ENCODE measurements at places on chromosomes 5 and 9.
A peak's percentile ranks its signal among the peaks of the same experiment; 100 is the strongest.

DNA sequence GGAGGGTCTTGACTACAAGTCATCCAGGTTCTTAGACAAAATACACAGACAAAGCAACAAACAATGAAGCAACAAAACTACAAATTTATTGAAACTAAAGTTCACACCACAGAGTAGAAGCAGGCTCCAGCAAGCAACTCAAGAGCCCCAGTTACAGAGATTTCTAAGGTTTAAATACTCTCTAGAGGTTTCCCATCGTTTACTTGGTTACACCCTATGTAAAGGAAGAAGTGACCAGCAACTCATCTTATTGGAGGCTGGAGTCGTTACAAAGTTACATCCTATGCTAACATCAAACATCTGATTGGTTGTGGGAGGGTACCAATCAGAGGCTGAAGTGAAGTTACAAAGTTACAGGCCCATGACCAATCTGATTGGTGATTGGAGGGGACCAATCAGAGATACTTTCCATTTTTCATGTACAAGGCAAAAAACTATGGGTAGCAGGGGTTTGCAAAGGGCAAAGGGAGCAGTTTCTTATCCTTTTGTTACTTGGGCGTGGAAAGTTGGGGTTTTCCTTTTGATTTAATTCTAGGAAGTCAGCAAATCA lies 2292.6 kb upstream of the C9orf72 start:
- DNase-seq = no peak

GRCh38 chr5:111488353-111488752 lies 24.0 kb downstream of the STARD4 start:
- no peak for DNase-seq

- DNase-seq = no peak
Measured at GRCh38 chr5:180652771-180653170, 3.4 kb upstream of the FLT4 start.

DNA sequence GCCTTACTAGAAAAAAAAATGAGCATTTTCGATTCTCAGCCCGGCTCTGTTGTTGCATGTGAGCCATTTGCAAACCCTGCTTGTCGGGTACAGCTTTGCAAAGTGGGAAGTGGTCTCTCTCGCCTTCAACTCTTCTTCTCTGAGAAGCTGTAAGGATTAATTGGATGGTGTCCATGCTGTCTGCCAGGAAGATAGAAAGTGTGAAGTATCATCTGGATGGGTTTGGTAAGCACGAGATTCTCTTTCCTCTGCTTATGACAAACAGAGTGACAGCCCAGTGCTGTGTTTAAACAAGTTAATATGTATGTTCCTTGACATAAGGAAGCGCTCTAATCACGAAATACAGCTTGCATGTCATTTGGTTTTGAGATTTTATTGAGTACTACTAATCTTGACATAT lies 109.1 kb upstream of the SPATA31D4 start:
- no peak for DNase-seq

DNA sequence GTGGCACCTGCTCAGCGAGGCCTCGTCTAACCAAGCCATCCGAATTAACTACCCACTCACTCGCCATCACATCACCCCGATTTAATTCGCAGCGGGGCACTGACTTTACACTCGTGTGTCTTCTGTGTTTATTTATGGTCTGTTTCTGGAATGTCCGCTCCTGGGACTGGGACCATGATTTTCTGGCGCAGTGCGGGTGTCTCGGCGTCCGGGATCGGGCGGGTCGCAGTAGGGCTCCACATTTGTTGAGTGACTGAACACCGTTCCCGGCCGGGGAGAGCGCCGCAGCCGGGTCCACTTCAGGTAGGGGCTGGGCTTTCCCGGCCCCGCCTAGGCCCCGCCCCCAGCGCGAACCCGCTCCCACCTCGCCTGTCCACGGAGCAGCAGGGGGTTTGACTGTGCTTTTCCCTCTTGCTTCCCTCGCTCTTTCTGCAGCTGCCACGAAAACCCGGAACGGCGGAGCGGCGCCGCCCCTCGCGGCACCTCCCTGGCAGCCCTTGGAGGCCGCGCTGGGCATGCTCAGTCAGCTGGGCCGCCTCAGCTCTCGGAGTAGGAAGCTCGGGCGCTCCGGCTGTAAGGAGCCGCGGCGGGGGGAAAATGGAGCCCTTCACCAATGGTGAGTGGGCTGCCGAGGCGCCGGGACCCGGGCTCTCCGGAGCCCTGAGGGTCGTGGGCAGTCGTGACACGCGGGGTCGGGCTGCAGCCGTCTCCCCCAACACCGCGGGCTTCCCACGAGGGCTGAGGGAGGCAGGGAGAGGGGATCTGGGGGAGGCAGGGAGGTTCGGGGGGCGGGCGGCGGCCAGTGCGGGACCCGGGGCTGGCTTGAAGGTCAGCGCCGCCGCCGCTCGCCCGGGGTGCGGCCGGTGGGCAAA lies at the start of gene LNPEP:
Gene LNPEP, plus strand, starts transcription at position 522 of the 872 bp plus-strand sequence. Its CDS starts 76 bp downstream, at position 598.
- DNase-seq = peak; percentile 90

- DNase-seq = no peak
Measured at GRCh38 chr9:127612939-127613582, 984 bp downstream of the STXBP1 start.

DNA sequence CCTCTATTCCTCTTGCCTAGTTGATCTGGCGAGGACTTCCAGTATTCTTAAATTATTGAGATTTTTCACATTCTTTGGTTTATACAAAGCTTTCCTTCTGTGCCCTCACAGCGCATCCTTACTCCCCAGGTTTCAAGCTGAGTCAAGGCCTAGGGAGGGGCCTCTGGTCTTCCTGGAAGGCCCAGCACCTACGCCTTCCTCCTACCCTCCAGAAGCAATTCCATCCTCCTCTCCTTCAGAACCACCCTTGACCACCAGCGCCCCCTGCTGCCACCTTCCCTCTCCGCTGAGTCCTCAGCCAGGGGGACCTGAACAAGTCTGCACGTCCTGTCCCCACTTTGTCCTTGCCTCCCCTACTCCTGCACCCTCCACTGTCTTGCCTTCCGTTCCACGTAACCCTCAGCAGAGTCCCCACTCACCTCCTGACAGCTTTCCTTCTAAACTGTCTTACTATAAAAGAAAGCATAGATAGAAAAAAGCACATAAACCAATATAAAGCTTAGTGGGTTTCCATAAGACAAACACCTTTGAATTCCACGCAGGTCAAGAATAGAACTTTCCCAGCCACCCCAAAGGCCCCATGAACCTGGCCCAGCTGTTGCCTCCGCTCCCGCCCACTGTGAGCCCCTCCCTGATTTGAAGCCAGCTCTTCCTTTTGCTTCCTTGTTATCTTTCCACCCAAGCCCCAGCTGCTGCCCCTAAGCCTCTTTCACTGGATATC lies 63.0 kb upstream of the CTSL start:
- DNase-seq = no peak

DNA sequence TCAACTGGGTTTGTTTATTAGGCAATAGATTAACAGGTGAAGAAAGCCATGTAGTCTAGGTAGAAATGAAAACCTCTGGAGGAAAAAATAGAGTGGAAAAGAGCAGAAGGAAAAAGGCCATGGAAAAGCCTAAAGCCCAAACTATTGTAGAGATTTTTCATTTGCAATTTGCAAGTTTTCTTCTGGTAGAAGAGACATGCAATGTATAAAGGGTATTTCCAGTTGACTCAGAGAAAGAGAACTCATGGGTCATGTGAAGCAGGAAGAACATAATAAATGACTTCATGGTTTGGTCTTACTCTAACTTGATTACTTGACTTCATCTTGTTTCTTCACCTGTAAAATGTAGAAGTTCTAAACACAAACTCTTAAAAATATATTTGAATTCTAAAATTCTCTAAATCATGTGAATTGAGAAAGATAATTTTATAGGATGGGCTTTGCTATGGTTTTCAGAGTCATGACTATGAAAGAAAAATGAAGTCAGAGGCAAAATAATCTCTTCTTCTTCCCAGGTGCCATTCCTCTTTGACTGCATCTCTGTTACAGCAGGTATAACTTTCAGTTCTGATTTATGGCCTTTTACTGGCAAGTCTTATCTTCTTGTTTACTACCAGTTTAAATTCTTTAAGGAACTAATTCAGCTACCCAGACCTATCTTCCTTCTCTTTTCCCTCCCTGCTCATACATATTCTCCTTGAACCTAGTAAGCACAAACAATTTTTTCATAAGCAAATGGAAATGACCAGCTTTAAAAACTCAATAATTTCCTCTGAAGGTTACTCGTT lies 47.7 kb upstream of the TMC1 start:
- DNase-seq = no peak

GRCh38 chr5:8598996-8599395 lies 730.0 kb downstream of the MTRR start:
- no peak for DNase-seq

GRCh38 chr5:75664979-75665378 lies 52.3 kb downstream of the POC5 start:
- DNase-seq = no peak

GRCh38 chr5:72722792-72723452 lies 93.5 kb upstream of the TNPO1 start:
- DNase-seq = no peak

DNA sequence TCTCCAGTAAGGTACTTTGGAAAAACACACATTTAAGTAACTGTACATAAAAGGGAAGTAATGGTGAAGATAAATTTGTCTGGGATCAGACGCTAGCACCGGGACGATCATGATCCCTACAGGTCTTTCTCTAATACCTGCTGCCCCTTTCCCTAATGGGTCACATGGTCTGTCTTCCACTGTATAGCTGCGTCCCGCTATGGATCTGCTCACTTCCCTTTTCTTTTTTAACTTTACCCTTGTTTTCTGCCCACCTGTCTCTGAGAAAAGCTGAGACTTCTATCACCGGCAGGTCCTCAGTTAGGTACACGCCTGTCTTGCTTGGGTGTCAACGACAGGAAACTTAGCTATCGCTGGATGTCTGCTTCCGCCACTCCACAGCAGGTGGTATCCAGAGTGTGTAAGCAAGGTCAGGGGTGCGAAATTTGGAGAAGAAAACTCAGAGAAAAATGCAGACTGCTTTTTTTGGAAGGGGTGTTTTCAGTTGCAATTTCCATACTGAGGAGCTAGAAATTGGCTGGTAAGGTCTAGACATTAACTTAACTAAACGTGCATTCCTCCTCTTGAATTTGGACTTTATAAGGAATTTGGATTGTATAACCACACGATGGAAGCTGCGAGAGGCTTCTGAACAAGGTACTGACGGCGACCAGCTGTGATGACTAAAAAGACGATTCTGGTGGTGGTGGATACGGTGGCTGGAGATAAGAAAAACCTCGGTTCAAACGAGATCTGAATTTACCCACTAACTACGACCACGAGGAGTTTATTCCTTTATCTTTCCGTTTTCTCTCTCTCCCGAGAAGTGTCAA lies 1.1 kb upstream of the ICE1 start:
- no peak for DNase-seq

DNA sequence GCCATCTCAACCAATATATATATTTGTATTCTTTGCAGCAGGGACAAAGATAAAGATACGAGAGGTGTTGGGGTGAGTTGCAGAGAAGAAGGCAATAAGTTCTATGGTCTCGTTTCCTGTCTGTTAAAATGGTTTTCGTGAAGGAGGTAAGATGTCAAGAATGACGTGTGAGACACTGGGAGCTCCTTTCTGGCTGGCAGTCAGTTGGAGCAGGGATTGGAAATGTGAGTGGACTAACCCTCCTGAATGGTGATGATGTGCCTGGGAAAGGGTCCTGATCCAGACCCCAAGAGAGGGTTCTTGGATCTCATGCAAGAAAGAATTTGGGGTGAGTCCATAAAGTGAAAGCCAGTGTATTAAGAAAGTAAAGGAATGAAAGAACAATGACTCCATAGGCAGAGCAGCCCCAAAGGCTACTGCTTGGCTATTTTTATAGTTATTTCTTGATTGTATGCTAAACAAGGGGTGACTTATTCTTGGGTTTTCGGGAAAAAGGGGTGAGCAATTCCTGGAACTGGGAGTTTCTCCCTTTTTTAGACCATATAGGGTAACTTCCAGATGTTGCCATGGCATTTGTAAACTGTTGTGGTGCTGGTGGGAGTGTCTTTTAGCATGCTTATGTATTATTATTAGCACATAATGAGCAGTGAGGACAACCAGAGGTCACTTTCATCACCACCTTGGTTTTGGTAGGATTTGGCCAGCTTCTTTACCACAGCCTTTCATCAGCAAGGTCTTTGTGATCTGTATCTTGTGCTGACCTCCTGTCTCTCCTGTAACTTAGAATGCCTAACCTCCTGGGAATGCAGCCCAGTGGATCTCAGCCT lies 53.7 kb downstream of the SPATA31C2 start:
- no peak for DNase-seq

GRCh38 chr9:127664678-127665507 lies 41.9 kb upstream of the CFAP157 start:
- DNase-seq = no peak

- DNase-seq = no peak
Measured at GRCh38 chr5:137220523-137220927, 278.6 kb downstream of the SPOCK1 start.

GRCh38 chr9:27634879-27635278 lies 61.6 kb upstream of the C9orf72 start:
- DNase-seq = no peak

DNA sequence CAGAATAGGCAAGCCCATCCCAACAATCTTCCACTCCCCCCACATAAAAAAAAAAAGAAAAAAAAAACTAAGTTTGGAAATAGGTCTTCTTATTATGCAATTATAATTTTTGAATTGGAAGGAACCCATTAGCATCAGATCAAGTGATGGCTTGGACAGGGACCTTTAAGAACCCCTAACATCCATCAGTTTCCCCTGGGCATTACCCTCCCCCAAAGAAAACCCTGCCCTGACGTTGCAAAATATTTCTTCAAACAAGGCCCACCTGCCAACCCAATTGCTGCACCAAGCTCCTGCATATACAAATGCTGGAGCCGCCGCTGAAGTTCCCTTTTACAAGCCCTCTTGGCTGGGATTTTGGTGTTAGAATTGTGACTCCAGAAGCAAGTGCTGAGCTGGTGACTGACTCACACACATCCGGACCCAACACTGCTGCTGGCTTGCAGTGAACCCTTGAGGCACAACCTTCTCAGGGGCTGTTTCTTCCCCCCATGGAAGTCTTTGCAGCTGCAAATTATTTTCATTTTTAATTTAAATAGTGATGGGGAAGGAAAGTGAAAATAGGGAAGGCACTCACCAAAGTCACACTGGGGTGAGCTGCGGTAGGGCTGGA lies 56.1 kb upstream of the AFAP1L1 start:
- no peak for DNase-seq

DNA sequence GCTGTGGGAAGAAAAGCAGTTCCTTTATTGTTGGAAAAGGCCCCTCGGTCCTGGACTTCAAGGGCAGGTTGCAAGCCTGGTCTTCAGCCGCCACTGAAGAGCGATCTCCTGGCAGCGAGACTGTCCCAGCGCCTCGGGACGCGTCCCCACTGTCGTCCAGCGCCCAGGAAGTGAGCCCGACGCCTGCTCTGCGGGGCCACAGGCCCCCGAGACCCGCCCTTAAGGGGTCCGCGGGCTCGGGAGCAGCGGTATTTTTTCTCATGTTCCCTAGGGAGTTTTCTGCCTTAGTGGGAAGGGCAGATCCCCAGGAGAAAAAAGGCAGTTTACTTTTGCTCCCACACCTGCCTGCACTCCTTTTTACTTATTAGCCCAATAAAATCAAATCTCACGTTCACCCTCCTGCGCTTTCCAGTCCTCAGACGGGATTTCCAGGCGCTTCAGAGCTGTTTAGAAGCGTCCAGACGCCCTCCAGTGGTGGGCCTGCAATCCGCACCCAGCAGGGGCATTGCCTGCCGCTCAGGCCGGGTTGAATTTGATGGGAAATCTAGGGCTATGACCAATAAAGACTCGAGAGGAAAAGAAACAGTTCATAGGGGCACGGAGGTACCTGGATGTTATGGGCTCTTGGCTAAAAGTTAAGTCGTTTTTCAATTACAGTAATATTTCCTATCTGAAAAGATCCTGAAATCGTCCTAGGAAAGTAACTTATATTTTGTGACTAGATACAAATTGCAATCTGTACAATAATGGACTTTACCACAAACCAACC lies 2.8 kb upstream of the EFNA5 start:
- DNase-seq = no peak
